Stimulated activated CD8-positive, alpha-beta memory T cell treated with anti-CD3 and anti-CD28 coated beads, Interleukin-15, amount 100 ng/mL, for 4 hours (primary cell): ENCODE measurements at places on chromosomes 1 and 21.

DNA sequence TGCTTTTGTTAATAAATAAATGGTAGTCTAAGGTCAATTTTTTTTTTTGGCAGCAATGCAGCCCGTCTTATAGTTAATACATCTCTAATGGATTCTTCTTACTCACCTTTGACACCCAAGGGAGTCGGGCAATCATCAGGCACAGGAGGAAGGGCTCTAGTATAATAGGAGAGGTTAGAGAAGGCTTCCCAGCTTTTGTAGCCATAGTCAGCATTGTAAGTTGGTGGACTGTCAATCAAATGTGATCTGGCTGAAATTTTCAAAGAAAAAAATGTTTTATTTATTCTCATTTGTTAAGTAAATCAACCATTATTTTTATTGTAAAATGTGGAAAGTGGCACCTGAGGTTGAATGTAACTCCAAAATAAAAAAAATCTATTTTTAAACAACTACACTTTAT, 2.1 kb downstream of the PTGS2 start:
- no peak for DNase-seq

DNA sequence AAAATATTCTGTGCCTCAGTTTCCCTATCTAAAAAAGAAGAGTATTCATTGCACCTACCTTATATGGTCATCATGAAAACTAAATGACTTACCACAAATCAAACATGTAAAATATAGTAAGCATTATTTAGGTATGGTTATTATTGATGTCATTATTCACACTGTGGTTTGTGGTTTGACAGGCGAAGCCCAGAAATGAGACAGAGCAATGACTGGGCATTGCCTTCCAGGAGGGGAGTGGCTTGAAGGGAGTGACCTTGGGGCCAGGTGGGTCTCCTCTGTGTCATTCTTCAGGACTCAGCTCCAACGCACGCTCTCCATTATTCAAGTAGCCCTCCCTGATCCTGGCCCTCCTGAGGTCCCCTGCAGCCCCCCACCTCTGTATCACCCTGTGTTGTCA, 133.7 kb downstream of the DMRTA2 start:
- no peak for DNase-seq

DNA sequence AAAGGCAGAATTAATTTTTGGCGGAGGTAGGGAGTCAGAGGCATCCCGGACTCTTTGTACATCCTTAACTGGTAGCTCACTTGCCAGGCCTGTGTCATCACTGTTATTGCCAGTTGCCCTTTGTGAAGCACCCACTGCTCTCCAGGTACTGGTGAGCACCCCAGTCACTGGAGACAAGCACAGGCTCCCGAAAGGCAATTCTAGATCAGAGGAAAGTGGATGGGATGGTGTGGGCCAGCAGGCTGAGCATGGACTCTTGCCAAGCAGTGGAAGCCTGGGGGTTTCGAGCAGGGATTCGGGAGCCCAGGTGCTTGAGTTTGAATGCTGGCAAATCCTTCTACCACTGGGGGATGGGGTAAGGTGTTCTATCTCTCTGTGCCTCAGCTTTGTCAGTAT, 551.1 kb downstream of the MATN1 start:
- DNase-seq, result no peak

DNA sequence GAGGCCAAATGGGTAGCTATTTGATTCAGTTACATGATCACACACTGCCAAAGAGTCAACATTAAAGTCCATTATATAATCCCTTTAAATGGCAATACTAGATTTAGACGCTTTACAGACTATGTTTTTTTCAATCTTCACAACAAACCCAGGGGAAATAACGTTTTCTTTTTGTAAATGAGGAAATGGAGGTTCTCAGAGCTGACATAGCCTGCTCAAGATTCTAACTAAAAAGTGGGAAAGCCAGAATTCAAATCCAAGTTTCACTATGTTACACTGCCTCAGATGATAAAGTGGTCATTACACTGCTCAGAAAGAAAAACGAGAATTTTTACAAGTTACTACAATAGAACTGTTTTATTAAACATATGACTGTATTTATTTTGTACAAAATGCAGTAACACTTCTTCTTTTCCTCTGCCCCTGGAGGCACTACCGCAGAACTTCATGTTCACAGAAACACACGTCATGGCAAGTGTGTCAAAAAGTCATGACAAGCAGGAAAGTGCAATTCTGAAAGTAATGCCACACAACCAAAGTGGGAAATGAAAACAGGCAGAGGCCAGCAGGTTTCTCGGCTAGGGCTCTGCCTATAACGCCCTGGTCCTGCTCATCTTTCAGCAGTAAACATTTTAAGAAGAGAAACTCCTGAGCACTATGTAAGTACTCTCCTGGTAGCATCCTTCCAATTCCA, 19.0 kb downstream of the THEMIS2 start:
- DNase-seq, result no peak

DNA sequence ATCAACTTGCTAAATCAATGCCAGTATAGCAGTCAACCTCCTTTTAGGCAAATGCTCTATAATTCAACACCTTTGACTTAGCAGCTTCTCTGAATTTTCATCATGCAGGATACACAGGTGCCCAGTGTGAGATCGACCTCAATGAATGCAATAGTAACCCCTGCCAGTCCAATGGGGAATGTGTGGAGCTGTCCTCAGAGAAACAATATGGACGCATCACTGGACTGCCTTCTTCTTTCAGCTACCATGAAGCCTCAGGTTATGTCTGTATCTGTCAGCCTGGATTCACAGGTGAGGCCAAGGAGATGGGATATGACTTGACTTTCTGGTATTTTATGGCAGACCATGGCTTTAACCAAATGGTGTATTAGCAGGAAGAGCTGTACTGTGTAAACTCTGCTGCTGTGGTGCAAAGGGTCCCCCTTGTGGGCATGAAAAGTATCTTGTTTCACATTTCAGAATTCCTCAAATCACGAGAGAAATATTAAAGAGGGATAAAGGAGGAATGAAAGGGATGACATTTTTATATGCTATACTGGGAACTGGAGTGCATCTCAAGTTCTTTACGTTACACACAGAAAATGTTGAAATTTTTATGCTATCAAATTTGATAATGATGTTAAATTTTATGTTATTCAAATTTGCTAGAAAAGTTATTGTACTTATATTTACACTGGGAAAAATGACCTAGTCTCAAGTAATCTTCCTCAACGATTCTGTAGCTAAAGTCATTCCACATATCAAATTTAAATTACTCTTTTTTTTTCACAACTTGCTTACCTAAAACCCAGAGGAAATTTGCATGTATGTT, 88.9 kb downstream of the CRB1 start:
- DNase-seq, result no peak

- DNase-seq, result no peak
These were observed 97.5 kb downstream of the CLEC20A start for GRCh38 chr1:178399177-178399728.

DNA sequence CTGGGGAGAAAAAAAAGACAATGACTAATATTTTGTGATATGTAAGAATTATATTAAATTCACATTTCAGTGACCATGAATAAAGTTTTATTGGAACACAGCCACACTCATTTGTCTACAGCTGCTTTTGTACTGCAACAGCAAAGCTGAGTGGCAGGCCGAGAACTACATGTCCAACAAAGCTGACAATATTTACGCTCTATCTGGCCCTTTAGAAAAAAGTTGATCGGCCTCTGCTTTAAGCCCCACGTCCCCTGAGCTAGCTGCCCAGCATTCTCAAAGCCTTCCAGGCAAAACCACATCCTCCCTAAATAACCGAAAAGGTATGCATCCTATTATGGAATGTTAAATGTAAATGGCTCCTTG, 8.6 kb downstream of the SLC2A1 start:
- DNase-seq, result no peak

DNA sequence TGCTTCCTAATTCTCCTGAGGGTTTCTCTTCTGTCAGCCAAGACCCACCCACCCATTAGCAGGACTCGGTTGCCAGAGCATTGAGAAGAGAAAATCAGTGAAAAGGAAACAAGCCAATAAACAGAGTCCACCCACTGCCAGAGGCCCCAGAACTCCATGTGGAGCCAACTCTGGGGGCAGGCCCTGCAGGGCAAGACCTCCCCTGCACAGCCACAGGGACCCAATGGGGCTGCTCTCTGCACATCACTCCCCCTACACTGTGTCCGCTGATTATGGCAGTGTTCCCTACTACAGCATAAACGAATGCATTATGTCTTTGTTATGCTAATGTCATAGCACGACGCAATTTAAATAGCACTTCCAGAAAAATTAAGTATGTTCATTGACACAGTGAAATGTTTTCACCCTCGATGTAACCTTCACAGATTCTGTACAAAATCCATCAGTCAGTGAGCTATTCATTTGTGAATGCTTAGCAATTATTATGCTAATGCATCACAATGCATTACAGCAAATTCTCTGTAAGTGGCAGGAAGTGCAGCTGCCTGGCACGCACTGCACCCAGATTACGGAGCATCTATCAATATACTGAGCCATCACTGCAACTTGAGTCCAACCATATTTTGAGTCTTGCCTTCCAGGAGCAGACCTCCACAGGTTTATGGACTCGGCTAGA, 56.4 kb downstream of the GRIK3 start:
- DNase-seq, result no peak

DNA sequence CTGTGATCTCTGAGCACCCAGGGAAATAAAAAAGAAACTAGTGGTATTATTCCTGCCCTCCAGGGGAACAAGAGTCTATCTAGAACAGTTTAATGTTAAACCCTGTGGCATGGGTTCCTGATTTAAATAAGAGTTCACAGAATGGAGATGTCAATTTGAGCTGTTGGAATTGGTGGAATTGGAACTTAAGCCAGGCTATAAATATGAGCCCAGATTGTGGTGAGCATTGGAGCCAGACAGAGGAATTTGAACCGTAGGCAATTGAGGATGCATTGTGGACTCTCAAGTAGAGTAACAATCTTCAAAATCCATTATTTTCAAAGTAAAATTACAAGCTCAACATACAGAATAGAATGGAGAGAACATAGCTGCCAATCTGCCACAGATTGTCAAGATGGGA, 98.2 kb downstream of the NEK7 start:
- DNase-seq, result no peak

DNA sequence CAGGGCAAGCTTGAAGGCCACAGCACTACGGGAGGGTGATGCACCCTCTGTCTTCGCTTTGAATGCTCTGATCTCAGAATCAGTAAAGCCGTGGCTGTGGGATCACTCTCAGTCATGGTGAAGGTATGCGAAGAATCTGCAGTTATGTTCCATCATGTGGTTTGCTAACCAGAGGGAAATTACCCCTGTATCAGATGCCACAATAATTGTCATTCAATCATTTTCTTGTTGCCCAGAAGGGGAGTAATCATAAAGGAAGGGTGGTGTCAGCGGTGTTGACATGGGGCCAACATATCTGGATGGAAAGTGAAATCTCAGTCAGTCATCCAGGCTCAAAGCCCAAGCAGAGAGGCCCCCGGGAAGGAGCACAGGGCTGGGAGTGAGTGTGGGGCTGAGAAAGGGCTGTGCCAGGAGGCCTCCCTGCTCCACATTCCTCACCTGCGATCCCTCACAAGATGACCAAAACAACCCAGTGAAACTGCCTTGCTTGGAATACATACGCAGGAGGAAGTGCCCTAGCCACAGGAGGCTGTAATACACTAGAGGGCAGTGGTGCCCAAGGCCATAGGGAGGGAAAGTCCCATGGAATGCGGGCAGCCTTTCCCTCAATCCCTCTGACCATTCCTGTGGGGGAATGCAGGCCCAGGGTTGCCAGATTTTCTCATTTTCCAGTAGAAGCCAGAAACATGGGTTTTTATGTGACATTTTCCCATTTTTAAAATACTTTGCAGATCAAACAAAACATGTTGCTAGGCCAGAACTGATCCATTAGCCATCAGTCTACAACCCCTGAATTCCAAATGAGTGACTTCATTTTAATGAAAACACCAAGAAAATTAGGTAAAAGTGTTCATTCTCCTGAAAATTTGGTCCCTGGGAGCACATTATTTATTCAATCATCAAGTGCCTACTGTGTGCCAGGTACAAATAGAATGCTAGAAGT, 95.7 kb upstream of the VANGL1 start:
- DNase-seq, result no peak

DNA sequence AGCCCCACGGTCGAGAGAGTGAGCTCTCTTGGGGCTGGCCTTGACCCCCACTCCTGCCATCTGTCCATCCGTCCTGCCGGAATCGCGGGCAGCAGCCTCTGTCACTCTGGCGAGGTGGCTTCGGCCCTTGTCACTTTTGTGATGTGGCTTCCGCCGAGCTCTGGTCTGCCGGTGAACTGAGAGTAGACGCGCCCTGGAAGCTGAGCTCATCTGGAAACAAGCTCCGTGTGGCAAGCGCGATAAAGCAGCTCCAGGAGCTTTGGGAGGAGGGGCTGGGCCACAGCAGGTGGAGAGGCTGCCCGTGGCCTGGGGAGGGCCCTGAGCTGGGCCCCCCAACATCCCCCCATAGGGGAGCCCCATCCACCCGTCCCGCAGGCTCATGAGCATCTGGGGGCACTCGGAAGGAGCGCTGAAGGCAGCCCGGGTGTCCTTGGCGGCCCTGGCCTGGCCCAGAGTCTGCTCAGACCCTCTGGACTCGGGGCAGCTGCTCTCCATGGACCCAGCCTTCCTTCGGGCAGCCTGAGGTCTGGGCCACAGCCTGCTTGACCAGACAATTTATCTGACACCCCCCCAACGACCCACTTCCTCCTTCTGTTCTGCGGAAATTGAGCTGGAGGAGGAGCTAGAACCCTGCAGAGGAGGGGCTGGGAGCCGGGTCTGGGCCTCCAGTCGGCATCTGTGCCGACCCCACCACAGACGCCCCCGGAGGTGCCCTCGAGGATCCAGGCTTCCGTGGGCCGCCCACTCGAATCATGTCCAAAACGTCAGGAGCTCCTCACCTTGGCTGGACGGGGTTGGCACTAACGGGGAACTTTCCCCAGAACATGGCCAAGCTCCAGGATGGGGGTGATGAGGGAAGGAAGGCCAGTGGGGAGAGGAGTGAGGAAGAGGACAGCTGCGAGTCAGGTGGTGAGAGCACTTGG, 59.1 kb downstream of the SLC19A1 start:
- DNase-seq, result no peak

DNA sequence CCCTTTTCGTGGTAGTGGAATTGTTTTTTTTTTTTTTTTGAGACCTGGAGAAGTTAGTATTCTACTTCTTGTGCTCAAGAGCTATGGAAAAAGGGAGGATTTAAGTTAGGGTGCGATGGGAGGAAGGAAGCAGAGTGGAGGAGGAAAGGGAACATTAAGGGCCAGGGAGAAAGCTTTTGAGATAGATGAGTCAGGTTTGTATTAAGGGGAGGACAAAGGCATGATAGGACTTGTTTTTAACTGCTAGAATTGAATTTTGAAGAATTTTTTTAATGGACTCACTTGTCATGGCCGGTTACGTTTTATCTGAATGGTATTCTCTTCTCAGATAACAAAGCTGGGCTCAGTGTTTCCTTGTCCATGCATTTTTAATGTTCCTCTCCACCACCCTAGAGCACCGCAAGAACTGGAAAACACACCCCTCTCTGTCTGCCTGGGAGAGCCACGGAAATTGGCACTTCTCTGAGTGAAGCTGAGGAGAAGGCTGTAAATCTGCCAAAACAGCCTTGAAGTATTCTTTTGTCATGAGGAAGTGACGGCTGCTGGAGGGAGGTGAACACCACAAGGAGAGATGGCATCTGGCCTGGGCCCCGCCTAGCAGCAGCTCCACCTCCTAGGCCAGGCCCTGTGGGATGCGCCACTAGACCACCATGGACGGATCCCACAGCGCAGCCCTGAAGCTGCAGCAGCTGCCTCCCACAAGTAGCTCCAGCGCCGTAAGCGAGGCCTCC, 3.5 kb downstream of the NIPAL3 start:
- DNase-seq, result no peak

GRCh38 chr1:234469376-234469775, 9.6 kb downstream of the TARBP1 start:
- DNase-seq, result no peak

GRCh38 chr1:2130871-2131289, 63.7 kb downstream of the FAAP20 start:
- DNase-seq, result no peak
